ENCODE measurements at places on chromosomes 7 and 10. TPM values are rescaled to one million over a fixed set of nuclear protein-coding genes. Genes with fewer than 3 reads are reported as not detected.

ITPRID1 gene
- not detected for total RNA-seq

GPR26 gene
- not detected for total RNA-seq

DNA sequence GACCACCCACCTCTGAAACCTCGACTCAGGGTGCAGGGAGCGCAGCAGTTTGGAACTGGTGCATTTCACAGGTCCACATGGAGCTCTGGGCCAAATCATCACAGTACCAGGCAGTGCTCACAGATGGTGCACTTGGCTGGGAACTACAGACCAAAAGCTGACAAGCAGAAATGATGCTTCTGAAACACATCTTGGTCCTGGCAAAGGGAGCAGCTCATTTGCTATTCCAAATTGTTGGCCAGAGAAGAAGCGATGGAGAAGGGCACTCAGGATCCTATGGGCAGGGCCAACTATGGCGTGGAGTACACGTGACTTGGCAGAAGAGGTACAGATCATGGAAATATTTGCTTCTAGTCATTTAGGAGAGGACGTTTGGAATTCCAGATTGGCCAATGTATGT lies 383.9 kb downstream of the CALN1 start:
- no peak for DNase-seq

- DNase-seq: no peak
Measured at GRCh38 chr10:49290607-49291006, 8.4 kb upstream of the C10orf71 start.

DNA sequence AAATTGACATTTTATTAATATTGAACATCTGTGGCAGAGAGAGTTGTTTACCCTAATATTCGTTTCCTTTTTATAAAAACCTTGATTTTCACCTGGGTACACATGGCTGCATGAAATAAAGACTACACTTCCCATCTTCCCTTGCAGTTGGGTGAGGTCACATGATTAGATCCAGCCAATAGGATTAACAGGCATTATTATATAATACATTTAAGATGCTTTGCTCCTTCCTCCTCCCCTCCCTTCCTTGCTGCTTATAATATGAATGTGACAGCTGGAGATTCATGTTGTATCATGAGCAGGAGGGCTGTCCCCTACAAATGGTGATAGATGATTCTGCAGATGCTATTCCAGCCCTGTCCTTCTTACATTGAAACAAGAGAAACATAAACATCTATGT lies 146.6 kb downstream of the SH2D4B start:
- no peak for DNase-seq

- DNase-seq: no peak
Measured at GRCh38 chr10:34024693-34025425, 690.4 kb upstream of the NRP1 start.

- no peak for DNase-seq
Measured at GRCh38 chr10:96306516-96306915, 2.3 kb downstream of the DNTT start.

DNA sequence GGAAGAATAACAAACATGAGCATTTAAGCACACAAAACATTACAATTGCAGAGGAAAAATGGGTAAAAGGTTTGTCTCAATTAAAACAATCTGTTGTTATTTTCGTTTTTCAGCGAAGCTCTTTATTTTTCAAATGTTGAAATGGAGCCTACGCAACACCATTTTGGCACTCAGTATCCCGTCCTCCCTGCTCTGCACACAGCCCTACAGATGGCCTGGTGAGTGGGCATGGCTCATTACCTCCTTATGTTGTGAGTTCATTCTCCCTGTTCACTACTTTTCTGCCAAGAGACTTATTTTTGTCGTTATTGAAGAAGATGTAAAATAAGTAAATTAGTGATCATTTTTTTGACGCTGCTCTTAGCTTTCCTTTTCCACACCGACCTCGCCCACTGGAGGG lies 167.8 kb upstream of the CXCL12 start:
- no peak for DNase-seq

- DNase-seq: no peak
Measured at GRCh38 chr10:34154383-34154900, 660.7 kb downstream of the PARD3 start.

GRCh38 chr7:138223402-138223879 lies 147.2 kb downstream of the AKR1D1 start:
- DNase-seq: no peak
